COLO829 (cell line): ENCODE measurements at places on chromosomes 1 and 21.
A peak's percentile ranks its signal among the peaks of the same experiment; 100 is the strongest.

DNA sequence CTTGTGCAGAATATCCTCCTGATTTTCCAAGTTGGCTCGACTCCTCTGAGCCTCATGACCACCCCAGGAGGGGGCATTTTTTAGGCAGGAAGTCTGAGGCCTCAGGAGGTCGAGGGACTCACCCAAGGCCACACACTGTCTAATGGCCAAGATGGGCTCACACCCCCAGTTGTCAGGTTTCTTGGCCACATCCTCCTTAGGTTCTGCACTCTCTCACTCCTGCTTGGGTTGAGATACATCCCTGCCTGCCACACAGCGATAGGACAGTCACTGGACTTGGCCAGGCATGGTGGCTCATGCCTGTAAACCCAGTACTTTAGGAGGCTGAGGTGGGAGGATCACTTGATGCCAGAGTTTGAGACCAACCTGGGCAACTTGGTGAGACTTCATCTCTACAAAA, 4.6 kb downstream of the CA6 start:
- no peak for DNase-seq

GRCh38 chr1:173276922-173277800, 70.0 kb upstream of the TNFSF4 start:
- DNase-seq = no peak

- no peak for DNase-seq
Measured at GRCh38 chr1:59262631-59263030, 34.3 kb upstream of the FGGY start.

- DNase-seq = no peak
Measured at GRCh38 chr1:240426051-240426450, 185.9 kb downstream of the GREM2 start.

DNA sequence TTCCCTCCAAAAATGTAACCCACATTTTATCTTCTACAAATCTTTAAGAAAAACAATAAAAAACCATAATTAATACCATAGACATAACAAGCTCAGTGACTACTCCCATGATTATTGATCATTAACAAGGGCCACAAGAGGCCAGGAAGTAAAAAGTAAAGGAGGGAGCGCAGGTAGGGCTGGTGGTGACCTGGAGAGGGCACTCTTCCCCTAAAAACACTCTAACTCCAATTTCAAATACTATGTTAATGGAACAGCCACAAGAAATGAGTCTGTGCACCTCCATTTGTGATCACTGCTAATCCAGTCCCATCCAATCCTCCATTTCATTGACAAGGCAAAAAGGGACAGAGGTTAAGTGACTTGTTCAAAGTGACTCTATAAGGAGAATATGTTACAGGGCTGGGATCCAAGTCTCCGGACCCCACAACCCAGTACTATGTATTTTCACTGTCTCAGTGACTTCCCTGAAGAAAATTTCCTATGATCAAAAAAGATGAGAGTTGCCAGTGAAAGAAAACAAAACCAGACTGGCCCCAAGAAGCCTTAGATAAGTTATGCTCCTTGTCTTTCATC, 41.2 kb upstream of the CFAP298 start:
- DNase-seq = peak; percentile 39

DNA sequence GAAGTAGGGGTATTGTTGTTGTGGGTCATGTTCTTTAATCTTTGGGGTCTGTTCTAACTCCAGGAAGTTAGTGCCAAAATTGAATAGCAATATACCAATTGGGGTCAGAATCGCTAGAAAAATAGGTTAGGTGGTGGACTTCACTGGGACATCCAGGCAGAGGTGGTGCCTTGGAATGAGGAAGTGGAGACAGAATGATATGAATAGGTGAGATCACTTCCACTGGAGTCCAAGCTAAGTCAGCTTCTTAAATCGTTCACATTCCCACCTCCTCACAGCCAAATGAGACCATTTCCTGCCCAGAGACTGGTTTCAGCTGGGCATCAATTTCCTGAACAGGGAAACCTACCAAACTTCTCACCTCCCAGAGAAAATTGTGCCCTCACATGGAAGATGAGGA, 137.8 kb upstream of the RAB4A start:
- DNase-seq = no peak

DNA sequence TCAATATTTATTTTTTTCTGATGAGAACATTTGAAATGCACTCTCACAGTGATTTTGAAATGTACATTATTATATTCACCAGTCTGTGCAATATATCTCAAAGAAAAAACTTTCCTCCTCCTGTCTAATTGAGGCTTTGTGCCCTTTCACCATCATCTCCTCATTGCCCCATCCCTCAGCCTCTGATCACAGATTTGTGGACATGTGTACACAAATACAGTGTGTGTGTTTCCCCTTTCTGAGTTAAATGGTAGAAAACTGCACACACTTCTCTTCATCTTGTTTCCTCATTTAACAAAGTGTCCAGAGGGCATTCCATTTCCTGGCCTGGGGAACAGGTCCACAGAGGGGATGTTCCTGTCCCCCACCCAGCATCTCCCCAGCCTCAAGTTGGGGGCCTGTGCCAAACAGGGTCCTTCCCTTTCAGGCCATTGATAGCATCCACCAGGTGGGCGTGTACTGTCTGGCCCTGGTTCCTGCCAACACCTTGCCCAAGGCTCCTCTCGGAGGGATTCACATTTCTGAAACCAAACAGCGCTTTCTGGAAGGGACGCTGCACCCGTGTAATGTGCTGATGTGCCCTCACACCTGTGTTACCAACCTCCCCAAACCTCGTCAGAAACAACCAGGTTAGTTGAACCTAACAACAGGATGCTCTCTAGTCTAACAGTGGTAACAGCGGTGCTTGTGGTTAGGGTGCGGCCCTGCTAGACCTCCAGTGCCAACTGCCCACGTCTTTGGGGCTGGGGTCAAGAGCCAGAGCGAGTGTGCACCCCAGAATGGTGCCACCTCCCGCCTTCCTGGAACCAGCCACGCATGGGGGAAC, 54.6 kb downstream of the S100B start:
- no peak for DNase-seq

DNA sequence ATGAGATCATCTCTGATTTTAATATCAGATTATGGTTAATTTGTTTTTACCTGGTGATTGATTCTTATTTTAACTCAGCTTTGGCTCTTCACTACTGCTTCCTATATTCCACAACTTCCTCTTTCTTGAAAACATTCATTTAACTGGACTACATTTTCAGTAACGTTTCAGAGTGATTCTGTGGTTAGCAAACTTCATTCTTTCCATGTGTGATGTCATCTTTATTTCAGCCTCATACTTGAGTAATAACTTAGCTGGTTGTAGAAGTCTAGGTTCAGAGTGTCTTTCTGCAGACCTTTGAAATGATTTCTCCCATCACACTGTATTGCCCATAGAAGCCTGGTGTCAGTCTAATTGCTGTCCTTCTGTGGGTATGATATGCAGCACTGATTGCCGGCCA, 36.0 kb upstream of the SLC35F3 start:
- no peak for DNase-seq

DNA sequence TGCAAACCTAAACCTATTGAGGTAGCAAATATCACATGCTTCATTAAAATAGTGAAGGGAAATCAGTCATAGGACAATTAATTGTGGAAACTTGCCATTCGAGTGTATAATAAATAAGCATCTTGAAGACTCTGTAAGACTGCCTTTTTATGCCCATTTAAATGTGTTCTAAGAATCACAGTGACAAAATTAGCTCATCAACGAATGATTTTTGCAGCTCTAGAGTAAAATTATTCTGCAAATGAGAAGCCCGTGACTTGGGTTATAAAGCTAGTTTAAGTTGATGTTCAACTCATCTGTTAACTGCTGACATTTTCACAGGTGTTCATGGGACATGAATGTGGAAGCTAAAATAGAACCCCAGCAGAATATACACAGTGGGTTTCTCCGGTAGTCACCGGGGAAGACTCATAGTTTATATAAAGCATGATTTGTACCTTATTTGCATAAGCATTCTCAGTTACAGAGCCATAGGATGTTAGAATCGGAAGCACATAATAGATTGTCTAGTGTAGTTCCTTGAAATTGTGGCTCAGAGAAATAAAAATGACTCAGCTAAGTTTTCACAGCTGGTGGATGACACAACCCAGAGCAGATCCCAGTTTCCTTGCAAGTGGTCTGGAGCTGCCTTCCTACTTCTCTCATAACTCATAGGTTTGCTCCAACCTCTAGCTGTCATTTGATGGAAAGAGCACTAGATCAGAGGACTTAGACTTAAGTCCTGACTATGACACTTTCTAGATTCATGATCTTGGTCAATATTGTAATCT, 107.3 kb downstream of the UCHL5 start:
- no peak for DNase-seq

GRCh38 chr1:60444680-60445079, 371.1 kb upstream of the C1orf87 start:
- DNase-seq = no peak

DNA sequence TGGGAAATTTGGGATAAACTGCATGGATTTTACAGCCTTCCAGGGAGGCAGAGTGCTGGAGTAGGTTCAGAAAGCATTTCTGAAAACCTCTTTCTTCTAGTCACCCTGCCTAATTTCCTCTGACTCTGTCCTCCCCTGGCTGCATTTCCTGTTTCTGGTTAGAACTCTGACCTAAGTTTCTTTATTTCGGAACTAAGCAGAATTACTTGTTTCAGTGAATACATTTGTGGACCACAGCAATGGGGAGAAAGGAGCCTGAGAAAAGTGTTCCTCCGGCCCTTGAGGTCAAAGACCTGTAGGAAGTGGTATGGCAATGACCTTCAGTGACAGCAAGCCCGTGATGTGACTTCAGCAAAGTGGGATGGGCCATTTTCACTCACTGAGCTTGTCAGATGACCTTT, 173.4 kb upstream of the RUNX1 start:
- DNase-seq = no peak

DNA sequence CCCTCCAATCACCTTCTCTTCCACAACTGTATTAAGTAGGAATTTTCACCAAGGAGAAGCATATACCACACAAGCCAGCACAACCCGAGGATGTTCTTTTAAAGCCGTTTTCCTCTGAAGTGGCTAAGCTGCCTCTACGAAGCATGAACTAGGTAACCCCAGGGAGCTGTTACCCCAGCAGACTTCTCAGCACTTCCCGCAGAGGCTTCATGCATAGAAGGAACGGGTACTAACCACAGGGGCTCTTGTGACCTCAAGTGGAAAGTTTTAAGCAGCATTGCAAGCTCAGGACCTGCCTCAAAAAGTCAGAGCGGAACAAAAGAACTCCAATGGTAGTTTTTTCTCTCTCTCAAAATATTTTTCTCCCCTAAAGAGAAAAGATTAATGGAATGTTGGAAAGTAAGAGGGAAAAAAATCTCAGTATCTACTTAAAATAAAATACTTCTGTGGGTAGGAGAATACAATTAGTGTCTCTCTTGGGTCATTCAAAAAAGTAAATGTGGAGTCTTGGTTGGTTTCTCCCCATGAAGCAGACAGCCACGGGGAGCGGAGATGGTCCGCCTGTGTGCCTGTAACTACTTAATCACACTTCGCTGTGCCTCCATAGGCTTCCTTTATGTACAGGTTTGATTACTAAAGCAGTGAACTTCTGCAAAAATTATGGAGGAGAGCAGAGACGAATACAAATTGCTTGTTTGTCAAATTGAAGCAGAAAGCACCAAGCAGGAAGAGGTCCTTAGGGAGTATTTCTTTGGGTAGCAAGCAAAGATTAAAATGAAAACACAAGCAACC, 40.9 kb downstream of the STX6 start:
- no peak for DNase-seq

DNA sequence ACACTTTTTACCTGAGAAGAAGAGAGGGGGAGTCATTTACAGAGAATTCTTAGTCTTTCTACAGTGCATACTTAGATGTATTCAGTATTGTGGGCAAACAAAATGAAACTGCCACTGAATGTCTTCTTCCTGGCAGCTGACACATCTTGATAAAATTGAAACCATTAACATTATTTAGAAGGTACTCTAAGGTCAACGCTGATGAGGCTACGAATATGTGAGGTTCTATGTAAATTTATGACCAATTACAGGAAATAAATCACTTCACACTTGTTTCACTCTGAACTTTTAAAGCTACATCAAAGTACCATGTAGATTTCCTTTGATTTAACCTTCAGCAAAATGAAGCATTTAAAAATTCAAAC, 51.3 kb upstream of the GFI1 start:
- peak; percentile 3 for DNase-seq

GRCh38 chr1:221162939-221163338, 283.7 kb downstream of the HLX start:
- DNase-seq = no peak

- DNase-seq = no peak
Measured at GRCh38 chr1:41418857-41419583, 57.8 kb downstream of the FOXO6 start.

DNA sequence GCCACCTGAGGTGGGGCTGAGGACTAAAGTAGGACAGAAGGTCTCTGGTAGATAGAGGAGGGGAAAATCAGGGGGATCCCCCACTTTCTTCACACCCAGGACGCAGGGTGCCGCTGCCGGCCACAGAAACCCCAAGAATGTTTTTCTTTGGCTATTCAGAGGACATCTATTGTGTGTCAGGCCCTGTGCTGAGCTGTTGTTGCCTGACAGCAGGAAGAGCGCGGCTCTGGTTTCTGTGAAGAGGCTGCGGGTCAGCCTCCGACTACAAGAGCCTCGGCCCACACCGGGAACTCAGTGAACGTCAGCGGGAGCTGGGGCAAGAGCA, 407 bp upstream of the PIGV start:
- no peak for DNase-seq

DNA sequence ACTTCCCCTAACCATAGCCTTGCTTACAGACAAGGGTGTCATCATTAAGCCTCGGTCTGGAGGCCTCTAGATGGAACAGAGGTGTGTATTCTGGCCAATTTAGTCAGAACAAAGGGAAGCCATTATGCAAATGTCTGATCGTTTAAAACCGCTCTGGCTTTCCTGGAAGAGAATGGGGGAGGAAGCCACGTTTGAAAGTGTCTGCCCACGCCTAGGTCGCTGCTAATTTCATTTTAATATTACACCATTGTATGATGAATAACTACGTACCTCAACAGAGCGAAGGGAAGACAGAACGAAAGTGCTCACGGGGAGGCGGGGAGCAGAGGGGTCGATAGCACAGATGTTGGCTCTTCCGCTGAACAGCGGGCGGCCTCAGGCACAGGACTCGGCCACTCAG, 41.1 kb upstream of the CSF3R start:
- no peak for DNase-seq

DNA sequence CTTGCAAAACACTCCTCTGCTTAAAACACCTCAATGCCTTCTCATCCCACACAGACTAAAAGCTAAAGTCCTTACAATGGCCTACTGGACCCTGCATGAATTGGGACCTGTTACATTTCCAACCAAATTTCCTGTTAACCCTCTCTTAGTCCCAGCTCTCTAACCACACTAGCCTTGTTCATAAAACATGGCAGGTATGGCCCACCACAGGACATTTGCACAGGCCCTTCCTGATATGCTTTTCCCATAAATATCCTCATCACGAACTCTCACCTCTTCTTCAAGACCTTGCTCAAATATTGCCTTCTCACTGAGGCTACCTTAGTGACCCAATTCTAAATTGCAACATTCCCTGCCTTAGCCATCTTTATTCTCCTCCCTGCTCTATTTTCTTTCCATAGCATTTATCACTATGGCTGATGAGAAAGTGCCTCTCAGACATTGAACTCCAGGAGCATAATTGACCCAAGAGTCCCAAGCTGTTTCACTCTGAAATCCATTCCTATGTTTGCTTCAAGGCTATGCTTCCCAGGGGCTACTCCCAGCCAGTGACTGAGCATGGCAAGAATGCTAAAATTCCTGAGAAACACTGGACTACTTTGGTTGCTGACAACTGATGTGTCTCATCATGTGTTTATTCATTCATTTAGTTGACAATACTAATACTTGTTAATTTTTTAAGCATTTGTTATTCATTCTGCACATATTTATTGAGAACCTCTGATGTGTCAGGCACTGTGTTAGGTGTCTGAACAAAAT, 2.7 kb upstream of the PALMD start:
- no peak for DNase-seq
